ENCODE measurements at places on chromosomes 11 and 22.
A peak's percentile ranks its signal among the peaks of the same experiment; 100 is the strongest.

DNA sequence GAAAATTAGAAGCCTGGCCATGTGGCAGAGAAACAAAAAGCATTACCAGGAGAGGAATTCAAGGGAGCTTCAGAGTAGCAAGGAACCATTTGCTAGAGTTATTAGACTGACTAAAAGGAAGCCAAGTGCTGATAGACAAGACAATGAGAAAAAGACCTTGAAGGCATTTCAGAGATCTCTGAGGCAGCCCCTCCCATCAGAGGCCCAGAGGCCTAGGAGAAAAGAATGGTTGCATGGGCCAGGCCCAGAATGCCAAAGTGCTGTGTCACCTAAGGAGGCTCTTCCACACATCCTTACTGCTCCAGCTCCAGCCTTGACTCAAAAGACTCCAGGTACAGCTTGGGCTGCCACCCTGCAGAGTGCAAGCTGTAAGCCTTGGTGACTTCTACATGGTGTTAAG is 61.8 kb upstream of the POU2AF2 start:
- no peak for DNase-seq

DNA sequence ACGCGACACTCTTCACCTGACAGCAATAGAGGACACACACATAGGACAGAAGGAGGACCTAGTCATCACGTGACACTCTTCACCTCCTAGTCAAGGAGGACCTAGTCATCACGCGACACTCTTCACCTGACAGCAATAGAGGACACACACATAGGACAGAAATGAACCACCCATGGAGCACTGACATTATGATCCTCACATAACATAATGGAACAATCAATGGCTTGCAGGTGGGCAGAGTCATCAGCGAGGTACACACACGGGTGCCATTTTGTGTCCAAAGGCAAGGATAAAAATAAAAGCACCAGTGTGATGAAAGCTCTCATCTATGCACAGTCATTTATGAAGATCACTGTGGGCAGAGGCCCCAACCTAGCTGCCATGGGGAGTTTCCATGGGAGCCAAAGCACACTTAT is 354.7 kb downstream of the LARGE1 start:
- no peak for DNase-seq

DNA sequence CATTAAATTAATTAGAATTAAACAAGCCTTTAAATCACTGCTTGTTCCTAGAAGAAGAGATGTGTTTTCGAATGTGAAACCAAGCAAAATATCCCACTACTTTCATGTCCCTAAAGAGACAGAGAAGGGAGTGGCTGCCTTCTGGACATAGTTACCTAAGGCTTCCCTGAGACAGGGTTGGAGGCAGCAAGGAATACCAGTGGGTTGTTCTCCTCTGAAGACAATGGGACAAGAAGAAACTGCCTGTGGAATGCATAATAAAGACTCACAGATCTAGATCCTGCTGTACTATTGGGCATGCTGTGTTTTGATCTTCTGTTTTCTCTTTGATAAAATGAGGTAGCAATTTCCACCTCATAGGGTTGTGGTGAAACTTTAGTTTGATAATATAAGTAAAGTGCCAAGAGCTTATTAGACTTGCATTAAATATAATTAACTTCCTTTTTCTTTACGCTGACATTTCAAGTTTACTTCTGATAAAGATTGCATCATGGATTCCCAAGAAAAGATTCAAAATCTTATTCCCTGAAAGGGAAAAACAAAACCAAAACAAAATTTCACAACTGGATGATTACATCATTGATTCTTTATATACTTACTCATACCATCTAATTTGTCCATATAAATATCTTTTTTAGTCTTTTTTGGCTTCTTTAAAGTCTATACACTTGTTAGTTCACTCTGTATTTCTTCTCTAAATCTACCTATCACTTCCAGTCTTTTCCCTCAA is 621.3 kb downstream of the ETS1 start:
- no peak for DNase-seq

DNA sequence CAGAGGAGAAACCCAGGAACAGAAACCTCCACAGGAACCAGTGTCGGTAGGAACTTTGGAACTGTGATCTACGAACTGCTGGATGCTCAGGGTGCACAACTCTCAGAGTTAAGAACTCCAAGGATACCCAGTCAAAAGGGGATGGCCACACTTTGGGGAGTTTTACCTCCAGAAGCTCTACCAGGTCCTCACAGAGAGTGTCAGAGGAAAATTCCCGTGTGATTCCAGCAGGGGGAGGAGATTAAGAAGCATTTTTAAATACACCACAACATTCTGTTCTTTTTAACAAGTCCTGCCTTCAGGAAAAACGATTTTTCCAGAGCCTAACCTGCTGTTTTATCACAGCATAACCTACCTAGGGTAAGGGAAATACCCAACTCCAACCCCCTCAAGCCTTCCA is 104.0 kb downstream of the SOX6 start:
- no peak for DNase-seq

DNA sequence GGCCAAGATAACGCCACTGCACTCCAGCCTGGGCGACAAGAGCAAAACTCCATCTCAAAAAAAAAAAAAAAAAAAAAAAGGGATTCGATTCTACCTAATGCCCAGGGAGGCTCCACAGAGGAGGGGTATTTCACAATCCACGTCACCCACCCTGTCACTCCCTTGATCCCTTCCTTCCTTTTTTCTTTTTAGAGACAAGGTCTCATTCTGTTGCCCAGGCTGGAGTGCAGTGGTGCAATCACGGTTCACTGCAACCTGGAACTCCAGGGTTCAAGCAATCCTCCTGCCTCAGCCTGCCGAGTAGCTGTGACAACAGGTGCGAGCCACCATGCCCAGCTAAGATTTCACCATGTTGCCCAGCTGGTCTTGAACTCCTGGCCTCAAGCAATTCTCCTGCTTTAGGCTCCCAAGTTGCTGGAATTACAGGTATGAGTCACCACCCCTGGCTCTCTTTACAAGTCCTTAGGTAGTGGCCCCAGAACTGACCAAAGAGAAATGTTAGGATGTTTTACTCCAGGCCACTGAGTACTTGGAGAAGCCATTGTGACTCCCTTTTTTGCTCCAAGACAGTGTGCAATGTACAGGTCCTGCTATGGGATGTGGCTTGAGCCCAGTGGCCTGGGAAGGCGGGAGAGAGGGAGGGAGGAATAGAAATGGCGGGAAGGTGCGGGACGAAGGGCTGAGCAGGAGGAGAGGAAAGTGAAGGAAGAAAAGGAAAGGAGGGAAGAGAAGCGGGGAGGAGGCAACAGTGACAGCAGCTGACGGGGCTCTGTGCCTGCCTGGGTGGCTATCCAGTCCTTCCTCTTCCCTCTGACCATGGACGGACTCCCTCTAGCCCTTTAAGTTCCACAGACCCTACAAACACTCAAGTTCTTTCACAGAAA is 11.8 kb upstream of the FXYD2 start:
- DNase-seq: no peak

DNA sequence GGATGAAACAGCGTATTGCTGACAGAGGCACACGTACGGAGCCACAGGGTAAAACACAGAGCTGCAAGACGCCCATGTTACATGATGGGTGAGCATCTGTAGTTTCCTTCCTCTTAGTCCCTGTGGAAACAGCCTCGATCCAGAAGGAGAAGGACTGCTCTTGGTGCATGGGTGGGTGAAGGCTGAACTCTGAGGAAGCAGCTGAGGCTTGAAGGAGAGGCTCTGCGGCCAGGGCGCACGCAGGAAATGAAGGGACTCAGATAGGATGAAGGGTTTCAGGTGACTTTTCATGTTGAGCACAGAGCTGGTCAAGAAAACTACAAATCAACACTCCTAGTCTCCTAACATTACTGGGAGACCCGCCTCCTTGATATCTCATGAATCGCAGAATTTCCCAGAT is 65.7 kb upstream of the ADA2 start:
- DNase-seq: no peak

DNA sequence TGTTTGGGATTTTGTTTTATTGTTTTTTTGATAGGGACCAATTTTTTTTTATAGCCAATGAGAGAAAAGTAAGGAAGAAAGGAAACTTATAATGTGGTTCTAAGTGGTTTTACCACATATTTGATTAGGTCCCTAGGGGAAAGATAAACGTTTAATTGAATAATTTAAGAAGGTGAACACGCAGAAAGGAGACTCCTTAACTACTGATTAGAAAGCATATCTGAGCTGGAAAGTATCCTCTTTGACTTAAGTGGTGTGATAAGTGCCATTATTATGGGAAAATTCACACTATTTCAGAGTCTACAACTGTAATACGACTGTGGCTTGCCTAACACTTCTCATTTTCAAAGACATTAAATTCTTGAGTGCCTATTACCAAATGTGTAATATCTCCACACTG is 106.5 kb upstream of the GRAMD1B start:
- no peak for DNase-seq

- DNase-seq: no peak
Measured at GRCh38 chr22:50684501-50684900, 11.9 kb downstream of the SHANK3 start.

GRCh38 chr11:108929241-108929640 is 264.4 kb downstream of the DDX10 start:
- DNase-seq: no peak

DNA sequence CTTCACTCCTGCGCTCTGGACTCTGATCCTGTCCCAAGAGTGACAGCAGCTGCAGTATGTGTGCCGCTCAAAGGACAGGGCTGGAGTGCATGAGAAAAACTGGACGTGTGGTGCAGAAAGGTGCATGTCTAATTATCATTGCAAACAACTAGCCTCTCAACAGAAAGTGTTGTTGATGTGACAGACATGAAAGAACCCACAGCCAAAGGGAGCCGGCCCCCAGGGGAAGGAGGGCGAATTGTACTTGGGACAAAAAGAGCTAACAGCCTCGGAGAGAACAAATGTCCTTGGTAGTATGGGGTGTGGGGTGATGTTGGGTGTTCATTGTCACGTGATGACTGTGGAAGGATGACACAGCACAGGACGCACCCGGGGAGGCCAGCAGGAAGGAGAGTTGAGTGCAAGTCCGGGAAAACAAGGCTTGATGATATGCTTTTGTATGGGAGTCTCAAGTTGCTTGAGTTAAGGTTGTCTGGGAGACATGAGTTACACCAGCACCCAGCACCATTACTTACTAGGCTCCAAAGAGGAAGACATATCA is 325.5 kb downstream of the NTM start:
- DNase-seq: no peak

DNA sequence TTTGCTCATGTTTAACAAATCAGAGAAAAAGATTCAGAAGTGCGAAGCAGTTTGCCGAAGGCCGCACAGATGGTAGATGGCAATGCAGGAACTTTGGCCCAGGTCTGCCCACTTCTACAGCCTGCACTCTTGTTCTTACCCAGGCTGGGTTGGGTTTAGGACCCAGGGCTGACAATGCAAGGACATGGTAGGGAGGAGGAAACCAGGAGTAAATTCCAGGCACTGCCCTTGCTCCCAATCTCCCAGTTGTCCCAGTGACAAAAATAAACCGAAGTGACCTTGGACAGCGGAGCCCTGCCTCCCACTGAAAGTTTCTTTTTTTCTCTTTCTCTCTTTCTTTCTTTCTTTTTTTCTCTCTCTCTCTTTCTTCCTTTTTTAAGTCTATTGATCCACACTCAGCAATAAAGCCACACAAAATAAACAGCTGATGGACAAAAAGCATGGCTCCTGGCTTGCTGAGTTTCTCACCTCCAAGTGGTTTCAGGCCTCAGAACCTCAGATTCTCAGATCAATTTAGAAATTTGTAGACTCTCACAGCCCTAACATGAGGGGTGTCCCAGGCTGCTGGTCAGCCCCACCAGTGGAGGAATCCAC is 33.5 kb upstream of the FCHSD2 start:
- no peak for DNase-seq

GRCh38 chr22:36341640-36342041 is 46.1 kb downstream of the MYH9 start:
- DNase-seq: no peak

DNA sequence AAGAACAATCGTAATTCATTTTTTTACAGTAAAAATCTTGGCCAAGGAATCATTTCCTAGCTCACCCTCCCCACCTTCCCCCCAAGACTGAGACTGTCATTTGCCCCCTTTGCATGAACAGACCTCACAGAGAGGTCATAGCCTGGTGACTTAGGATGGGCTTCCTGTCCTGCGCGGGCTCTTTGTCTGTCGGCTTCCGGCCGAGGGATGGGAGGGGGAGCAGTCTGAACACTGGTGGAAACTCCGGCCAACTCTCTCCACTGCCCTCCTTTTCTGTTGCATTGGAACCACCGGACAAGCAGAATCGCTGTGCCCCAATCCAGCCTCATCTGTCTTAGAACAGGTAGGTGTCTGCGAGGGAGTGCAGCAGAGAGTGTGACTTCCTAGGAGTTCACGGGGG is 41.7 kb downstream of the TEAD1 start:
- no peak for DNase-seq

DNA sequence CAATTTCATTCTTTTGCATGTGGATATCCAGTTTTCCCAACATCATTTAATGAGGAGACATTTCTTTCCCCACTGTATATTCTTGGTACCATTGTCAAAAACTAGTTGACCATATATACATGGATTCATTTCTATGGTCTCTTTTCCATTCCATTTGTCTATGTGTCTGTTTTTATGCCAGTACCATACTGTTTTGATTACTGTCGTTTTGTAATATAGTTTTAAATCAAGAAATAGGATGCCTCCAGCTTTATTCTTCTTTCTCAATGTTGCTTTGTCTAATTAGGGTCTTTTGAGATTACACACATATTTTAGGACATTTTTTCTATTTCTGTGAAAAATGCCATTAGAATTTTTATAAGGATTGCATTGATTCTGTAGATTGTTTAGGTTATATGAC is 177.5 kb upstream of the POU2AF2 start:
- no peak for DNase-seq

DNA sequence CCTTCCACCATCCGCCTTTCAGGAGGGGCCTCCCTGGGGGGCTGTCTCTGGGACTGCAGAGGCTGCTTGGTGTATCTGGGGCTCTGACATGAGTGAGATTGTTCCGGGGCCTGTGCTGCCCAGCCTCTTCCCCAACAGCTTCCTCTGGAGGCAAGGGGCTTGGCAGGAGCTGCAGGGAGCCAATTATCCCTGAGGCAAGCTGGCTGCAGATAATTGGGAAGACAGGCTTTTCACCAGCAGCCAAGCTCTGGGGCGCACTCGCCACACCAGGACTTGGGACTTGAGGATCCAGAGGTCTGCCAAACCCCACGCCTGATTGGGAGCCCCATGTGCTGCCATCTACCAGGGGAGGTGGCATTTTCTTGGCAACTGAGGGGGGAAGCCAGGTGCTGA is 15.6 kb upstream of the RTN4R start:
- no peak for DNase-seq

- DNase-seq: no peak
Measured at GRCh38 chr11:75420224-75421034, 12.6 kb downstream of the KLHL35 start.

GRCh38 chr11:114259551-114259983 is 36.6 kb upstream of the NNMT start:
- peak; percentile 88 for DNase-seq

GRCh38 chr22:29121124-29121523 is 48.3 kb downstream of the KREMEN1 start:
- no peak for DNase-seq

- no peak for DNase-seq
Measured at GRCh38 chr11:35425603-35426212, 6.3 kb upstream of the SLC1A2 start.

GRCh38 chr11:72763823-72764222 is 11.6 kb upstream of the ARAP1 start:
- DNase-seq: no peak

- no peak for DNase-seq
Measured at GRCh38 chr11:64321533-64321932, 3.6 kb downstream of the PRDX5 start.

GRCh38 chr11:22666688-22667439 is 453 bp downstream of the GAS2 start:
- DNase-seq: no peak
